Fibroblast of lung (primary cell): ENCODE measurements at places on chromosomes 4 and X. TPM values are rescaled to one million over a fixed set of nuclear protein-coding genes. Genes with fewer than 3 reads are reported as not detected.

GRCh38 chrX:38919202-38919601 is 117.9 kb downstream of the MID1IP1 start:
- DNase-seq: no peak

GRCh38 chrX:150298841-150299551 is 64.1 kb upstream of the MAMLD1 start:
- DNase-seq: peak; percentile 27

DNA sequence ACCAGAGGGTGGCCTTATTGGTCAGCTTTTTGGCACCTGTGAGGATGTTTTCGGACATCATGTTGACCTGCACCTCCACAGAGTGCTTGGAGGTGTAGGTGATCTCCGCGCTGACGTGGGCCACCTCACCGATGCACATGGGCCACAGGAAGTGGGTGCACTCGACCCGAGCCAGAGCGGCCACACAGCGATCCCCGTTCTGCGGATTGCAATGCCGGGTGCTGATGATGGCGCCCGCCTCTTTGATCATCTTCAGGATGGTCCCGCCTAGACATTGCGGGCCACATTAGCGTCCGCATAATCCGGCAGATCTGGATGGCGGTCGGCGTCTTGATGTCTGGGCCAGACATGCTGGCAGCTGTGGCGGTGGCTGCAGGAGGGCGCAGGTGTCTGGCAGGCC is 12.9 kb upstream of the N4BP2 start:
- no peak for DNase-seq

GRCh38 chr4:67393699-67394281 is 151.5 kb downstream of the CENPC start:
- peak; percentile 33 for DNase-seq

Gene WWC2
- total RNA-seq: 20.8 and 34.0 TPM in 2 replicates

Gene SLITRK2
- 0.26 and 0.66 TPM in 2 replicates for total RNA-seq

Gene JAKMIP1
- not detected in 2 replicates for total RNA-seq
